ENCODE measurements at places on chromosomes 11 and 22.

DNA sequence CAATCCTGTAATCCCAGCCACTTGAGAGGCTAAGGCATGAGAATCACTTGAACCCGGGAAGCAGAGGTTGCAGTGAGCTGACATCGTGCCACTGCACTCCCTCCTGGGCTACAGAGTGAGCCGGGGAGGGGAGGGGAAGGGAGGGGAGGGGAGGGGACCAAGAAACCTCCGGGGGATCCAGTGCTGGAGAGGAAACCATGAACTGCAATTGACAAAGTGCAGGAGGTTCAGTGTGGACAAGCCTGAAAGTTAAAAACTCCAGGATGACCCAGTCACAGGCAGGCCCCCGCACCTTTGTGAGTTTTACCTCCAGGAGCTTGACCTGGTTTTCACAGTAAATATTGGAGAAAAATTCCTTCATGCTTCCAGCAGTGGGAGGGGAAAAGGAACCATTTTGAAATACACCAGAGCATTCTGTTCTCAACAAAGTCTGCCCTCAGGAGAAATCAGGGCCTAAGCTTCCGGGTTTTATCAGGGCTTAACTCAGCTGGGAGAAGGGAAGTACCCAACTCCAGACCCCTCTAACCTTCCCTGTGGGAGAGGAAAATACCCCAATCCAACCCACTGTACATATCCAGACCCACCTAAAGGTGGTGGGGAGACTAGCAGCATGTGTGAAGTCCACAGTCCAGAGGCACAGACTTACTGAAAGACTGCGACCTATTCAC lies 15.5 kb upstream of the ZFTA start:
- DNase-seq: no peak

DNA sequence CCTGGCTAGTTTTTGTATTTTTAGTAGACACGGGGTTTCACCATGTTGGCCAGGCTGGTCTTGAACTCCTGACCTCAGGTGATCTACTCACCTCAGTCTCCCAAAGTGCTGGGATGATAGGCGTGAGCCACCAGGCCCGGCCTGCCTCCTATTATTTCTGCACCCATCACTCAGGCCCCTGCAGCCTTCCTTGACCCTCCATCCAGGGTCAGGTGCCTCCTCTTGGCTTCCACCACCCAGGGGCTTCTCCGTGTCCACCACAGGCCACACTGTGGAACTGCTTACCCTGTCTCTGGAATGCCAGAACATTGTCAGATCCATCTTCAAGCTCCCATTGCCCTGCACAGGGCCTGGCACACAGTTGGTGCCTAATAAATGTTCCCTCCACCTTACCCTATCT lies 75.4 kb upstream of the RTL6 start:
- DNase-seq: no peak

- DNase-seq: no peak
Measured at GRCh38 chr22:20464096-20464614, 26.5 kb upstream of the SCARF2 start.

DNA sequence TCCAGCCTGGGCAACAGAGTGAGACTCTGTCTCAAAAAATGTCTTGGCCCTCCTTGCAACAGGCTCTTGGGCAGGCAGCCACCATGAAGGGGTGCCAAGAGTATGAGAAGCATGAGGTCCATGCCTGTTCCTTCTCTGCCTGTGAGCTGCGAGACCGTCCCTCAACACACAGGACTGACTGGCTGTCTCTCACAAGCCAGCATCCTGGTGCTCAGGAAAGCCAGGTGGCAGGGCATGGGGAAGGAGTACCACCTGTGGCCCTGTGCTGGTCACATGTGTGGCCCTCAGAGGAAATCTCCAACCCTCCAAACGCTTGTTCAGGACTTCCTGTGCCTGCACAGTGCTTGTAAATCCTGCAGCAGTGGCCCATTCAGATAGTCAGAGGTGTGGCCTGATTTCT lies 83.2 kb downstream of the ATXN10 start:
- no peak for DNase-seq

DNA sequence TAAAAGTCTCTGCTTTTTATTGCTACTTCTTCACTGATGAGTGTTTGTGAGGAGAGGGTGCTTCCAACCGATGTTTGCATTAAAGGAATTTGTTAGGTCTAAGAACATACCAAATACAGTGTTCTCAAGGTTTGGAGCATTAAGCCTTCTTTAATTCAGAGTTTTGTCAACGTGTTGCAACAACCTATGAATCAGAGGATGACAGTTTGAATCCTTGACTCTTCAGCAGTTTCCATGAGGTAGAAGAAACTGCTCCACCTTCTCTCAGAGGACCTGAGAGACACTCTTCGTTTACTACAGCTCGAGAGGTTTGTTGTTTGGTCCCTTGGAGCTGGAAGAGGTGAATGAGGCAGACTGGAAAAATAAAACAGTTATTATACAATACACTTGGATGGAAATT lies 55.7 kb downstream of the NCAM1 start:
- no peak for DNase-seq

GRCh38 chr11:12998336-12998735 lies 10.8 kb upstream of the RASSF10 start:
- DNase-seq: no peak

- DNase-seq: no peak
Measured at GRCh38 chr11:117743121-117743815, 53.7 kb downstream of the DSCAML1 start.

DNA sequence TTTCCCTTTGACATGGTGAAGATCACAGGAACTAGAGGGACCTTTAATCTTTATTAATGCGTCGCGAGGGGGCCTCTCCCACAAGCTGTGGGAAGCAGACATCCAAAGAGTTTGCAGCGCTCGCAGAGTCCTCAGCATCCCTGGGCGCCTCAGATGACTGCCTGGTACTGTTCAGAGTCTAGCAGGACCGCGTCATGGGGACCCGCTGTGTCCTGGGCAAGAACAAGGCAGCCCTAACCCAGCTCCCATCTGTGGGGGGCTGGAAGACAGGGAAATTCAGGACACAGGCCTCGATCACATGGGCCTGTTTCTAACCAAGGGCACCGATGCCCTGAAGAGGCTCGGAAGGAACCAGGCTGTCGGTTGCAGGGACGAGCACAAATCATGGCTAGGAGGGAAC lies 40.0 kb downstream of the CACNG2 start:
- DNase-seq: no peak

- no peak for DNase-seq
Measured at GRCh38 chr11:131246156-131246555, 124.3 kb upstream of the NTM start.

DNA sequence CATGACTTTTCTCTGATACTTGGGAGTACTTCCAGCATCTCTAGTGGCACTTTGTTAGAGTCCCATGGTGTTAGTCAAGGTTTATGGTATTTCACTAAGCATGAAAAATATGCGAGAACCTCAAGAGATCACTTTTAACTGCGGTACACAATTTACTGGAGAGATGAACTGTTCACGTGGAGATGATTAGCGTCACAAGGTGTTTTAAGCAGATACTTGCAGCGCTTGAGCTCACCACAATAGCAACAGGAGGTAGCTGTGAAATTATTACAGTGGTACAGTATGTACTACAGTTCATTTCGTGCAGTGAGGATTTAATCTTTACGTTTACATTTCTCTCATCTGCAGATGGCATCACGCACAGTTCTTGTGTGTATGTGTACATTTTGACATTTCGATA lies 4.5 kb downstream of the PARVA start:
- no peak for DNase-seq

DNA sequence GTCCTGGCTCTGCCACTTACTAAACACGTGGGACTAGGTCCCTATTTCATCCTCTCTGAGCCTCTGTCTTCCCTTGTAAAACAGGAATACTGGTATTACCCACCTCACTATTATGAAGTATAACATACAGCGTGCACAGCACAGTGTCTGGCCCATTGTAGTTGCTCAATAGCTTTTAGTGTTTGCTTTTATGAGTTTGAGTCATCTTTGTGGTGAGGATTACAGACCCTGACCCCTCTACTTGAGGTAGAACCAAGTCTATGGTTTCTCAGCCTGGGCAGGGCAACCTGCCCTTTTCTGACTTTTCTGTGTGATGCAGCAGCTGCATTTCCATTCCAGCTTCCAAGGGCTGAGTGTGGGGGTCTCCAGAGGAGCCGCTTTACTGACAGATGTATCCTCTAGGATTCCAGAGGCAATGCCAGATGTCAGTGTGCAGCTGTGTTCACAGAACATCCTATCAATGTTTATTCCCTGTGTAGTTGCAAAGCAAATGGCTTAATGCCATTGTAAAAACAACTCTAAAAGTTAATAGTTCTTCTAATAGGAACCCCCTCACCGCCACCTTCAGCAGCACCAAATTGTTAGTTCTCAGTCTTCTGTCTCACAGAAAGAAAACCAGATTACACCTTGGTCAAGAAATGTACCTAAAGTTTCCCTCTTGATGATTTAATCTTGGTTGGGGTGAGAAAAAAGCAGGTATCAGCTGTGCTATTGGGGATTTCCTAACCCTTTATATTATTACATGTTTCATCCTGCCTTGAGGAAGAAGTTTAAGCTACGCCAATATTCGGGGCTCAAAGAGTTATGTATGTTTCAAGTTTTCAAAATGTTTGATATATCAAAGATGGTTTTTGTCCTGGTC lies 16.8 kb downstream of the PRR5L start:
- peak; percentile 11 for DNase-seq

GRCh38 chr11:62708793-62709192 lies 1.3 kb downstream of the GNG3 start:
- no peak for DNase-seq

DNA sequence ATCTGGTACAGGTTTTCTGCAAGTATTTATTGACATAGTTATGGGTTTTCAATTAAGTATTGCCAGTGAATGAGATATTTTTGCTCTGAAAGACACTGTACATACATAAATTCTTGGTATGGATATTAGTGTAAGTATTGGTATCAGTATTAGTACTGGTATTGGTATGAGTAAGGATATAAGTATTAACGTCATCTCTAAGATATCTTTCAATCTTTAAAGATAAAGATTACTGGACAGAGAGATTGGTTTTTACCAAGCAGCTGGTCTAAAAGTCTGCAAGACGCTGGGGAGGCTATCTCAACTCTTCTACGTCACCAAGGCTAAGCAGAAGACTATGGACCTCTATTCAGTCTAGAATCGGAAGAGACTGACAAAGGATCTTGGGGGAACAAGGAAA lies 234.5 kb downstream of the NXPE2 start:
- no peak for DNase-seq

- DNase-seq: no peak
Measured at GRCh38 chr11:36628765-36629244, 30.8 kb upstream of the RAG2 start.

GRCh38 chr11:298406-299065 lies 790 bp downstream of the IFITM5 start:
- no peak for DNase-seq

GRCh38 chr11:10502065-10502680 lies 38.8 kb downstream of the RNF141 start:
- no peak for DNase-seq

- DNase-seq: no peak
Measured at GRCh38 chr22:19654338-19654987, 59.8 kb upstream of the SEPTIN5 start.

- DNase-seq: peak; percentile 92
Measured at GRCh38 chr22:24189249-24190158, 8.2 kb downstream of the SUSD2 start.

- DNase-seq: no peak
Measured at GRCh38 chr11:103875855-103876510, 160.5 kb upstream of the DDI1 start.

DNA sequence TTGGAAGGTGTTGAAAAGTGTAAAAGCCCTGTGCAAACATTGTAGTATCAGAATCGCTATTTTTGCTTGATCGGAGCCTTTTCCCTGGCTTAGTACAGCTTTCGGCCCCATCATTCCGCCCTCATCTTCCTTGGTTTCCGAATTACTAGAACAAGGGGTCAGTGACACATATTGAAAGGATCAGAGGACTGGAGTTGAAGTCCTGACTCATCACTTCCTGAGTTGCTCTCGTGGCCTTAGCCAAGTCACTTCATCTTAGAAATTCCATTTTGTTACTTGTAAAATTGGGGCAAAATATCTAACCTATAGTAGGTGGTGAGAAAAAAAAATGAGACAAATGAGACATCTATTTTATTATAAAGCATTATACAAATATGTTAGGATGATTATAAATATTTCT lies 375.0 kb downstream of the NTM start:
- DNase-seq: peak; percentile 54

GRCh38 chr22:19820880-19821522 lies 33.7 kb downstream of the GNB1L start:
- no peak for DNase-seq

DNA sequence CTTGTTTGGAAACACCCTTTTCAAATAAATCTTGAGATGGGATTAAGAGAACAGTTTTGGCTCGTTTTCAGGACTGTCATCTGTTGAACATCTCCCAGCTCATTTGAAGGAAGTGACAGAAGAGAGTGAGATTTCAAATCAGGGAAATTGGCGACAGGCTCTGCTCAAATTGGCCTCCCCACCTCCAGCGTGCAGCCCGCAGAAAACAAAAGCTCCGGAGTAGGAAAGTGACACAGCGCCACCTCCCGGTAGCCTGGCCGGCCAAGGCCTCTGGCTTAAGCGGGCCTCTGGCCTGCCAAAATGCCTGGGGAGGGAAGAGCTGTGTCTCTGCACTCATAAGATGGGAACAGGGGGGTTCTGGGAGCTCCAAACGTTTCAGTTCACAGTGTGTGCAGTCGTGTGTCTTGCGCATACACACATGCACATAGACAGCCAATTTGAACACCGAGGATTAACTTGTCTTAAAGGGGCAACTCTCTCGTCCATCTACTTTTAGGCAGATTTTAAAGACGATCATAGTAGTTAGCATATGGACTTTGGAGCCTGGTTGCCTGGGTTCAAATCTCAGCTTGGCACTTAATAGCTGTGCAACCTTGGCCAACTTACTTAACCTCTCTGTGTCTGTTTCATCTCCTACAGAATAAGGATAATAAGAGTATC lies 132.7 kb upstream of the RCN1 start:
- DNase-seq: peak; percentile 78

GRCh38 chr11:100640646-100641045 lies 46.4 kb upstream of the ARHGAP42 start:
- DNase-seq: no peak

DNA sequence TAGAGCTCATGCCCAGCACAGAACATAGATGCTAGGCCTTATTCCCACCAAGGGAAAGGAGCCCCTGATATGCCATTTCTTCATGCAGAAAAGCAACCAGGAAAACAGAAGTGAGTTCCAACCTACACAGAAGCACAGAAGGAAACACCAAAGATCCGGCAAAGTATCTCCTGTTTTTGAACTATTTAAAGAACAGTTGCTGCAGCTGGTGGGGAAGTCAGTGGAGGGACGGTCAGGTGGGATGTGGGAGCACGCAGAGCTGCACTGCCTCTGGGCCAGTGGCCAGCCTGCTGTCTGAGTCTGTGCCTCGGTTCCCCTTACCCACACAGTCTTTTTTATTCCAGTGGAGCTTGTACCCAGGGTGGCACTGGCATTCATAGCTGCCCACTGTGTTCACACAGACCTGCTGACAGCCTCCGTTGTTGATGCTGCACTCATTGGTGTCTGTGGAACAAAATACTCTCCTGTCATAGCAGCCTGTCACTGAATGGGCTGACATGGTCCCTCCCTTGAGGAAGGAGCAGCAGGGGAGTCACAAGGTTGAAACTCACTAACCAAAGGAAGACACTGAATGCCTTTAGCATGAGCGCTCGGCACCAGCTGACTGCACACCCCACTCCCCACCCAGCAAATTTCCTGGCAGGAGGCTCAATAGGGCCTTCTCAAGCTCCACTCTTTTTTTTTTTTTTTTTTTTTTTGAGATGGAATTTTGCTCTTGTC lies 37.9 kb downstream of the SCUBE2 start:
- peak; percentile 52 for DNase-seq
